ENCODE measurements at places on chromosomes 5 and 9. TPM values are rescaled to one million over a fixed set of nuclear protein-coding genes. Genes with fewer than 3 reads are reported as not detected.
A peak's percentile ranks its signal among the peaks of the same experiment; 100 is the strongest.

- no peak overlapping the region for H3K27ac ChIP-seq
- DNase-seq, result no peak
- no peaks in the 10 kb centered on the region for H3K4me1 ChIP-seq
- no peak overlapping the region for H3K4me3 ChIP-seq
These were observed 36.6 kb downstream of the ERMP1 start for GRCh38 chr9:5796298-5796697.

Gene MYOZ3
- total RNA-seq, result 3.5 TPM

- no peaks in the 10 kb centered on the region for H3K4me1 ChIP-seq
- no peaks in the 10 kb centered on the region for H3K36me3 ChIP-seq
- no peaks in the 10 kb centered on the region for H3K27me3 ChIP-seq
- no peak overlapping the region for H3K27ac ChIP-seq
- no peak overlapping the region for H3K4me3 ChIP-seq
- DNase-seq, result no peak
These were observed 315.0 kb upstream of the PIK3R1 start for GRCh38 chr5:67900514-67900913.

DNA sequence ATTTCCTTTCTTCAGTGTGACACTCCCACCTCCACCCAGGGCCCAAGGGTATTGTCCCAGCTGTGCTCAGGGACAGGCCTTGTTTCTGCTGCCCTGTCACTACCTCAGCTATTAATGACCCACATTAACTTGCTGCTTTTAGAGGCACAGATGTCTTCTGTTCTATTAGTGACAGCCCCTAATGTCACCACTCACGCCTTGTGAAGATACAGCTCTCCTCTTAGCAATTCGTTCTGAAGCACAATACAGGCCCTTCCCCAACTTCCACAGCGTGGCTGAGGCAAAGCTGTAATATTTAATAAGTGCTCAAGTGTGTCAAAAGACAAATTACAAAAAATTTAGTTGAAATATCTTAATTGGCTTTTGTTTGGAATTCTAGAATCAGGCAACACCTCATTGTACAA is 44.7 kb upstream of the HMGCS1 start:
- H3K4me1 ChIP-seq, result no peaks in the 10 kb centered on the region
- H3K36me3 ChIP-seq, result no peaks in the 10 kb centered on the region
- no peak overlapping the region for H3K4me3 ChIP-seq
- DNase-seq, result no peak

GRCh38 chr5:68303038-68303738 is 87.6 kb downstream of the PIK3R1 start:
- no peaks in the 10 kb centered on the region for H3K27me3 ChIP-seq
- no peak overlapping the region for H3K27ac ChIP-seq
- H3K4me3 ChIP-seq, result no peak overlapping the region
- H3K36me3 ChIP-seq, result peaks cover 22% of the 10 kb centered on the region
- H3K4me1 ChIP-seq, result peaks cover 12% of the 10 kb centered on the region

DNA sequence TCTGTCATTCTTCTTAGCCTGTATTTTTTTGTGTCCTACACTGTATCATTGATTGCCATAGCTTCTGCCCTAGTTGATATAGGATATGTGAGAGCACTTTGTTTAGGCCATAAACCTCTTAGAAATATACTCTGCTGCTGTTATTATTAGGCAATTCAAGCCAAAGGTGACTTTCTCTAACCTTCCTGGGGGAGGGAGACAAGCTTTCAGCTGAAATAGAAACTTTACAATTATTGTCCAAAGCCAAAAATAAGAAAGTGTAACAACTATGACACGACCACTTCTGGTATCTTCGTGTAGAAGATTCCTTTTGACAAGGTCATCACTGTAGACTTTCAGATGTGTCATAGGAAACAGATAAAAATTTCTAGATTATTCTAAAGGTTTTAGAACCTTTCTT is 12.2 kb upstream of the CSNK1A1 start:
- no peak overlapping the region for H3K4me3 ChIP-seq
- no peak for DNase-seq
- no peaks in the 10 kb centered on the region for H3K27me3 ChIP-seq
- peaks cover 37% of the 10 kb centered on the region for H3K4me1 ChIP-seq
- H3K36me3 ChIP-seq, result no peaks in the 10 kb centered on the region
- H3K27ac ChIP-seq, result peak overlapping the region; percentile 90

DNA sequence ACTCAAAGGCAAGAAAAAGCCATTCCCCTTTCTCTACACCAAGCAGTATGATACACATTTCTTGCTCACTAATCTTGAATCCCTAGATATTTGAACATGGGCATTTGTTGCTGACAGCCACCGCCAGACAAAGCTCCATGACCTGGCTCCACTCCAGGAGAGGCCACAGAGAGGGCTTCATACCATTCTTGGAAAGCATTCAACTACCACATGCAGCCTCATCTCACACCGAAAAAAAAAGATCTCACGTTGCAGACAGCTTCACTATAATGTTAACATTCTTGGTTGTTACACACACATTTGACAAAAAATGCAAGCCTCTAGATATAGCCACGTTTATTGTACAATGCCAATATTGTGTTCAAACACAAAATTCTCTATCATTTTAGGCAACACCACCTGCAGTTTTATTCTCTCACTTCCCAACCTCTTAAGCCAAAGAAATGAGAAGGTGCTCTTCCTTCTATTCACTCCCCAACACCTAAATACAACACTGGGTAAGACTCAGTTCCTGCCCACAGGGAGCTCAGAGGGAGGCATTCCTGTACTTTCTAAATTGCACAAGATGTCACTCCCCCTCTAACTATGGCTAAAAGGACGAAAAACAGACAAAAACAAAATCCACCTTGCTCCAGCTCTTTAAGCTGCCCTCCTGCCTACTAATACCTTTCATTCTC is 222.4 kb downstream of the TSSK1B start:
- no peaks in the 10 kb centered on the region for H3K4me1 ChIP-seq
- no peaks in the 10 kb centered on the region for H3K27me3 ChIP-seq

DNA sequence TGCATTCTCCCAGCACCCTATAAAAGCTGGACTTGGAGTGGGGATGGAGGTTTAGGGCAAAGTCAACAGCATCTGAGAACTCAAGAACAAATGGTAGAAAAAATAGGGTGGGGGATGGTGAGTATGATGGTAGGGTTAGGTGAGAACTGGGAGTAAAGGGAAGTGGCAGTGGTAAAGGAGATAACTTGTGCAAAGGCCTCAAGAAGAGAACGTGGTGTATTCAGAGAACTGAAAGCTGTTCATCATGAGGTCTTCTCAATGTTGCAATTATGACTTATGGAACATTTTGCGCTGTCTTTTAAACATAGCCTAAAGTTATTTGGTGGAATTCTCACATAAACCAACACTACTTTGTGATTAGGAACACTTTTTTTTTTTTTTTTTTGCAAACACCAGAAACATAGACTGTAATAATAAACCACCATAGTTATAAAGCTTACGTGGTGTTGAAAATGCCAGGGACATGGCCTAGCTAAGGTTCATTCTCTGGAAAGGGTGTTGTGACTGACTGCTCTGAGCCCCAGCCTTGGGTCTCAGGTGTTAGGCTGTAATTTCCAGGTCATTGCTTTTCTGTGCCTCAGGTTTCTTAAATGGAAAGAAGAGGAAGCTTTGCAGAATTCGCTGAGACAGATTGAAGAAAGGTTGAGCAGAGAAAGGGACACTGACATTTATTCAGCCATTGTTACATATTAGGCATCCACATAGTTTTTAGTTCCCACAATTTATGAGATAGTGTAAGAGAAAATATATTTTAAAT is 19.2 kb upstream of the TXNDC8 start:
- no peak overlapping the region for H3K27ac ChIP-seq
- H3K4me1 ChIP-seq, result no peaks in the 10 kb centered on the region
- no peaks in the 10 kb centered on the region for H3K36me3 ChIP-seq
- no peak for DNase-seq
- H3K27me3 ChIP-seq, result no peaks in the 10 kb centered on the region
- no peak overlapping the region for H3K4me3 ChIP-seq
